ENCODE measurements at places on chromosomes 16 and 17.

- H3K36me3 ChIP-seq = no peaks in the 10 kb centered on the region
- H3K27ac ChIP-seq = no peak overlapping the region
- H3K4me1 ChIP-seq = no peaks in the 10 kb centered on the region
These were observed 19.2 kb downstream of the CEP112 start for GRCh38 chr17:66172691-66173223.

GRCh38 chr17:47270946-47271705, 17.5 kb downstream of the ITGB3 start:
- H3K27ac ChIP-seq = no peak overlapping the region
- no peak overlapping the region for H3K4me3 ChIP-seq
- no peaks in the 10 kb centered on the region for H3K36me3 ChIP-seq
- H3K4me1 ChIP-seq = peaks cover 21% of the 10 kb centered on the region
- no peak for DNase-seq

- no peak overlapping the region for H3K4me3 ChIP-seq
- H3K27ac ChIP-seq = no peak overlapping the region
- no peak for DNase-seq
- H3K36me3 ChIP-seq = no peaks in the 10 kb centered on the region
These were observed 31.0 kb downstream of the CD300A start for GRCh38 chr17:74497471-74497870.

DNA sequence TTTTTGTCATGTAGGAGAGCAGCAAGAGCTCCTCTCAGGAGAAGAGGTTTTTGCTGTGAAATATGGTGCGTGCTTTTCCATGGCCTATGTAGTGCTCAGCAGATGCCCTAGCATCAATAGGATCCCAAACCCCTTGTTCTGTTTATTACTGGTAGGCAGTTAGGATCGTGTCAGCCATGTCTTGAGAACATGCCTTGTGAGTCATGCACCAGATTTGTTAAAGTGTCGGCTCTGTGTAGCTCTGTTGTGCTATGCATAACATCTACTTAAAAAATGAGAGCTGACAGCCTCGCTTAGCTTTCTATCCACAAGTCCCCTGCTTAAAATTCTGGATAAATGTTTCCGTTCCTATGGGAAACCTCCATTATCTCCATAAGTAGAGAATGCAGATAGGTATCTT, 4.4 kb upstream of the EIF4A3 start:
- no peaks in the 10 kb centered on the region for H3K36me3 ChIP-seq
- no peak overlapping the region for H3K4me3 ChIP-seq
- peaks cover 15% of the 10 kb centered on the region for H3K4me1 ChIP-seq
- DNase-seq = no peak
- H3K27me3 ChIP-seq = no peaks in the 10 kb centered on the region

- no peak for DNase-seq
- no peak overlapping the region for H3K27ac ChIP-seq
- H3K27me3 ChIP-seq = no peaks in the 10 kb centered on the region
- no peak overlapping the region for H3K4me3 ChIP-seq
- H3K36me3 ChIP-seq = no peaks in the 10 kb centered on the region
These were observed 372.7 kb upstream of the TOM1L1 start for GRCh38 chr17:54527941-54528340.
